ENCODE measurements at places on chromosomes 16 and 17. TPM values are rescaled to one million over a fixed set of nuclear protein-coding genes. Genes with fewer than 3 reads are reported as not detected.

DNA sequence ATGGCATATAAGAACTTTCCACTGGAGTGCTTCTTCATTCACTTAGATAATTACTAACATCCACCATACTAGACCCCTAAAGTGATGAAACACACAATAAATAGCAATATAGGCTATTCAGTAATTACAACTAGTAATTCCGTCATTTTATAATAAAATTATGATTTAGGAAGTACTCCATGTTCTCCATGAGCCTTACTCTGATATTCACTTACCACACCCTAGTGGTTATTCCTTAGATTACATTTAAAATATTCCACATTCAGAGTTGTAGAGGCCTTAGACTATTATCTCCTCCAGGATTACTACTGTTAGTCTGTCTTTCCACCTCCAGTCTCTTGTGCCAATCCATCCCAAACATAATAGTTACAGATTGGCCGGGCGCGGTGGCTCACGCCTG is 62.4 kb downstream of the STH start:
- DNase-seq: no peak

GRCh38 chr16:85042606-85043005 is 15.0 kb downstream of the KIAA0513 start:
- DNase-seq: no peak

GRCh38 chr16:74558873-74559272 is 48.0 kb downstream of the GLG1 start:
- DNase-seq: no peak

DNA sequence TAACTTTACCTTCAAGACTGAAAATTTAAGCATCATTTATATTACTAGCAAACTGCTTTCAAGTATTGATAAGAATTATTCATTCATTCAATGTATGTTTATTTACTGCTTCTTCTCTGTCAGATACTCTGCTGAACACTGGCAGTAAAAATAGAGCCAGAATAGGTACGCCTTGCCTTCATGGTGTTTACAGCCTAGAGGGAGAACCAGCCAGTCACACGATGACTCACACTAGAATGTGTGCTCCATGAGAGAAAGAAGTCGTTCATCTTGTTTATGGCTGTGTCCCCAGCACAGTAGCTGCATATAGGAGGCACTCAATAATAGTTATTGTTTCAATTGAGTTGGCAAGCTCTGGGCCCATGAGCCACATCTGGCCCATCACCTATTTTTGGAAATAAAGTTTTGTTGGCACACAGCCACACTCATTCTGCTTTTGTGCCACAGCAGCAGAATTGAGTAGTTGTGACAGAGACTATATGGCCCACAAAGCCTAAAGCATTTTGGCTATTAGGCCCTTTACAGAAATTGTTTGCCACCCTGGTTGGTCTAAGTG is 84.2 kb downstream of the TMC6 start:
- DNase-seq: no peak

DNA sequence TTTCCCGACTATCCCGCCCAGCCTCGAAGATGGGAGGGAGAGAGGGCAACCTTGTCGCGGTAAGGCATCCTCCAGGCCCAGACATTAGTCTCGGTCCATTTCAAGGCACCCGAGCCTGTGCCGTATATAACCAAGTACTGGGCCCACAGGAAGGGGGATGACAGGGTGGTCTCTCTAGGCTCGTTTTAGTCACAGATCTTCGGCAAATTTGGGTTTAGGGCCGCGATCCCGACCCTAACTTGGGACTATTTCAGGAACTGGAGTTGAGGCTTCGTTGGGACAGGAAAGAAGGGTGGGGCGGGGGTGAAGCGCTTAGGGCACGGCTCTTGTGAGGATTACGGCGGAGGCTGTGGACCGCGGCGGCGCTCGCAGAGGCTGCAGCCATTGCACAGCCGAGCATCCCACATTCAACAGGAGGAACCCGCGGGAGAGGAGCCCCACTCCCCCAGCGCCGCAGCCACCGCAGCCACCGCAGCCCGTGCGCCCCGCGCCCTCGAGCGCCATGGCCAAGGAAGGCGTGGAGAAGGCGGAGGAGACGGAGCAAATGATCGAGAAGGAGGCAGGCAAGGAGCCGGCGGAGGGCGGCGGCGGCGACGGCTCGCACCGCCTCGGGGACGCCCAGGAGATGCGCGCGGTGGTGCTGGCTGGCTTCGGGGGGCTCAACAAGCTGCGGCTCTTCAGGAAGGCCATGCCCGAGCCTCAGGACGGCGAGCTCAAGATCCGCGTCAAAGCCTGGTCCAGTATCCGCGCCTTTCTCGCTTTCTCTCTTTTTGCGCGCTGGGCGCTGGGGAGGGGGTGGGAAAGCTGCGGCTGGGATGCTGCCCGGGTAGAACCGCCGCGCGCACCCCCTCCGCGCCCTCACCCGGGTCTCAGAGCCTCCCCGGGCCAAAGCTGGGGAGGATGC is at the start of gene VAT1L:
VAT1L (plus strand) TSS at position 384 of the 904 bp plus-strand sequence; CDS start at position 503, 119 bp downstream.
- DNase-seq: no peak

DNA sequence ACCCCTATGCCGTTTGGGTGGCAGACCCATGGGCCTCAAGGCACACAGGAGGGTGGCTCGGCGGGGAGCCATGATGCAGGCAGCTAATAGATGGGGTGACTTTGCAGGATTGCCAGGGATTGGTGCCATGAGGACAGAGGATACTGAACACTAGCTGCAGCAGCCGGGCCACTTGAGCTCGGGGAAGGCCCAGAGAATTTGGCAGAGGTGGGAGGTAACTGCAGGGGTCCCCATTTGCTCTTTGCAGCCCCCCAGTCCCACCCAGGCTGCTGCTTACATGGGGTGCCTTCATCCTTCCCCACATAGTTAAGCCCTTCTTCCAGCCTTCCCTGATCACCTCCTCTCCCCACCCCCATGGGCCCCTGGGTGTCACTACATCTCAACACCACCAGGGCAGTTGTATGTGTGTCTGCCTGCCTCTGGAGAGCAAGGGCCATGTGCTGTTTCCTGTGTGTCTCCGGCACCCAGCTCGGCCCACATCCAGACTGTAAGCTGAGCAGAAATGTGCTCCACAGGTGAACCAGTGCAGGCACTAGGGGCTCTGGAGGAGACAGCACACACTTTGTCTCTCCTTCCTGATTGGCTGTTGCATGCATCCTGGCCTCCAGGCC is 52.0 kb downstream of the SREBF1 start:
- DNase-seq: no peak

GRCh38 chr17:8885967-8886684 is 18.7 kb upstream of the PIK3R6 start:
- no peak for DNase-seq

DNA sequence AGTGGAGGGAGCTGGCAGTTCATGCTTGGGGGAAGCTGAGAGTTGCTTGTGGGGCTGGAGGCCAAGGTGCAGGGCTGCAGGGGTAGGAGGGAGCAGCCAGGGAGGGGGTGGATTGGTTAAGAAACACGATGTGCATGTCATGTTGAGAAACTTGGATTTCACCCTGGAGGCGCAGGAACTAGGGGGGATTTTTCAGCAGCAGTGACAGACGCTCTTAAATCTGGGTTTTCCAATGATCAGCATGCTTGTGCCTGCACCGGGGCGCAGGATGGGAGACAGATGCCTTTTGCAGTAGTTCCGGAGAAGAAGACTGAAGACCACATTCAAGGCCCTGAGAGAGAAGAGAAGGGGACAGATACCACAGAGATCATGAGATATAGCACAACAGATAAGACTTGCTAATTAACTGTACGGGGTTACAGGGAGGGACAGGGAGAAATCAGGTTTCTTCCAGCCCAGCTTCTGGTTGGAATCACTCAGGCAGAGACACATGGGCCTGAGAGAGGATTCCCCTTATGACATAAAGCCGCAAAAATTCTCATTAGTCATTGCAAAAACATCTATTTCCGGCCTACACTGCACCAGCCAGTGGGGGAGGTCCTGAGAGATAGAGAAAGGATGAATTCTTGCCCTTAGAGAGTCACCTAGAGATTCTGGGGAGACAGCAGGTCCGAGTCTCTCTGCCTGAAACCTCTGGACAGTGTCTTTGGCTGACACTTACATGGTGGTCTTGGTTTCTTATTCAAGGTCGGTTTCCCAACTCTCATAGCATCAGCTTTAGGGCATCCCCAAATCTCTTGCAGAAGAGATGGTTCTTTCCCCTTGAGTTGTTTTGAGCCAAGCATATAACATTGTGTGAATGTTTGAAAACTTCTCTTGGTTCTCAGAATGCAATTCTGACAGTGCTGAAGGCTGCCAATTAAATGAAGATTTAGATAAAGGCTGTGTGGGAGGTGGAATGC is 27.1 kb downstream of the CDH13 start:
- no peak for DNase-seq

- no peak for DNase-seq
These were observed 18.4 kb downstream of the LDHD start for GRCh38 chr16:75097941-75098901.

DNA sequence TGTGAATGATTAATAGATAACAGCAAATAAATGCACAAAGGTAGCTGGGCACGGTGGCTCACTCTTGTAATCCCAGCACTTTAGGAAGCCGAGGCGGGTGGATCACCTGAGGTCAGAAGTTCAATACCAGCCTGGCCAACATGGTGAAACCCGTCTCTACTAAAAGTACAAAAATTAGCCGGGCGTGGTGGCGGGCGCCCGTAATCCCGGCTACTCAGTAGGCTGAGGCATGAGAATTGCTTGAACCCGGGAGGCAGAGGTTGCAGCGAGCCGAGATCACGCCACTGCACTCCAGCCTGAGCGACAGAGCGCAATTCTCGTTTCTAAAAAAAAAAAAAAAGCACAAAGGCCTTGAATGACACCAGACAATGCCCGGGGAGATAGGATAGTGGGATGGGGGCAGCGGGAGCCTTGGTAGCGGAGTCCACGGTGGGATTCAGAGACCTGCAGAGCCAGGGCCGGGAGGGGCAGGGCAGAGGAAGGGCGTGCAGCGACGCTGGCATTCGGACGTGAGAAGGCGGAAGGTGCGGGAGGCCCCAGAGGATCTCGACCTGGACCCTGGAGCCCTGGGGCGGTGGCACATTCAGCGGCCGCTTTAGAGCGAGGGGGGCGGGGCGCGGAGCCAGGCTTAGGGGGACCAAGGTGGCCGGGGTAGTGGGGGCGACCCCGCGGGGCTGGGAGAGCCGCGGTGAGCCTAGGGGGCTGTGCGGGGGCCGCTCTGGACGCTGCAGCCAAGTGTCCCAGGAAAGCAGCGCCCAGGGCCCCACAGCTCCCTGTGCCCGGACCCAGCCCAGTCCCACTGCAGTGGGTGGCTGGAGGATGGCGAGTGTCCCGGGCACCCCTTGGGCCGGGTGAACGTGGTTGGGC is 999 bp upstream of the FLYWCH2 start:
- DNase-seq: no peak

- no peak for DNase-seq
These were observed 9.7 kb downstream of the KAT7 start for GRCh38 chr17:49798182-49798581.

GRCh38 chr16:22206842-22207714 is 1.0 kb downstream of the EEF2K start:
- no peak for DNase-seq

DNA sequence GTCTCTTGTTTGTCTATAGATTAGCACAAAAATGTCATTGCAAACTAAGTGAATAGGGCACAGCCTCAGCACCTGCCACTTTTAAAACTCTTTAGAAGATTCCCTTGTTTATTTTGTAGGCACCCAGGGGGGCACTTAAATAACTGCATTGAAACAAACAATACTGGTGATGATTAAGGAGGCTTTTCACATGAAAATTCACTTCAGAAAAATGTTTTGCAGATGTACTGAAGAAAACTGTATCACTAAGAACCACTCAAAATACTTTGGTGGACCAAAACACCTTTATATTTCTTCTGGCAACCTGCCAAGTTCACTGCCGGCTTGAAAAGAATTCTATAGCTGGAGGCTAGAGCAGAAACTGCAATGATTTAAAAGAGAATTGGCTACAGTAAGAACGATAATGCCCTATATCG is 281.5 kb downstream of the TOX3 start:
- DNase-seq: no peak

DNA sequence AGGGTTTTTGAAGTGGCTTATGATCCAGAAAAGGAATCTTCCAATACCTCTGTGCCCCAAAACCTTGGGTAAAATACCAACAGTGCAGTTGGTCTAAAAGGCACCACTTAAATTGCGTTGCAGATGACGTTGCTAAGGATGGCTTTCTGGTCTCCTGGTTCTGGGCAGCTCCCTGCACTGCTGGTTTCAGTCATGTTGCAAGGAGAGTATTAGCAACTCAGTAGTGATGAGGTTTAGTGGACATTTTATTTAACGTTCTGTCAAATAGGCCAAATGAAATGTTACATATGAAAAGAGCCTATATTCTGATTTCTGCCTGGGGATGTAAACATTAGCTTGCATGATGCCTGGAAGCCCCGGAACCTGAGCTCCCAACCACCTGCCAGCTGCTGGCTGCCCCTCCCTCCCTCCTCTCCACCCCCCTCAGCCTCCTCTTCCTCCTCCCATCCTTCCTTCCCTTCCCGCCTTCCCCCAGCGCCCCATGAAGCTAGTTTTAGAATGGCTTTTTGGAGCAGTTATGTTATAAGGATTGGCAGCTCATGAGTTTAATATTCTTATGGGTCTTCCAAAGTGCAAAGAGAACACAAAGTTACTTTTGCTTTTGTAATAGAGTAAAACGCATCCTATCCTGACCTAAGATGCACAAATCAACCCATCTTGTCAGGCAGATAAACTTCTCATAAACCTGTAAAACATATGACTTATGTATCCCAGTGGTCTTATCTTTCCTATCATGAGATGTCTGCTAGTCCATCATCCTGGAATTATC is 20.7 kb downstream of the CD7 start:
- DNase-seq: no peak

DNA sequence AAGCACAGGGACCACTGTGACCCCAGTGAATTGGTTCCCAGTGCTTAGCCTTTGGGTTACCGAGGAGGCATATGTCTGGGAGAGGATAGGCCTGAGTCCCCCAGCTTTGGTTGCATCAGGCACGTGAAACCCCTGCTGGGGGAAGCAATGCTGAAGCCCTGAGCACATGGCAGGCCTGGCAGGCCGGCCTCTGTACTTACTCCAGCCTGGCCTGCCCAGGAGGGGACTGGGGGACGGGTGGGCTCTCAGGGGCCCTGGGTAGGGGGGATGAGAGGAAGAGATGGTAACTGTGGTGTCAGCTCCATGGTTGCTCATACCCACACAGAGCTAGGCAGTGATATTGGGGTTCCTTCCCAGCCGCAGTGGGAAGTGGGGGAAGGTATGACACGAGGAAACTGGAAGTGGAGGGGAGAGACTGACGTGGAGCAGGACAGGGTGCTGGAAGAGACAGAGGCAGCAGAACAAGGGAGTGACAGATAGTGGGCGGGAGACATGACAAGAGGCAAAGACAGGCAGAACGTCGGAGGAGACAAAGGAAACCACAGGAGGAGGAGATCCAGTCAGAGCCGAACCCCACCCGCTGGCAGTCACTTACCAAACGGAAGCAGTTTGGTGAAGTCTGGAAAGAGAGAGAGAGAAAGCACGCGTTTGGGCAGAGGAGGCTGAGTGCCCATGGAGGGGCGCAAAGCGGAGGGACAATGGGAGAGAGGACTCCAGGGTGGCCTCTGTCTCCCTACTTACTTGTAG is 9.1 kb downstream of the TMEM208 start:
- no peak for DNase-seq

Gene RTN4RL1
- 3.7 TPM for total RNA-seq

Gene HSD3B7
- total RNA-seq: 14.5 TPM

Gene KRT33A
- total RNA-seq: 1.5 TPM

Gene TLK2
- total RNA-seq: 40.3 TPM

Gene ICAM2
- 55.7 TPM for total RNA-seq

Gene GJD3
- 12.0 TPM for total RNA-seq

Gene SLC12A3
- not detected for total RNA-seq

Gene TPSG1
- total RNA-seq: not detected

Gene PGAP3
- 17.7 TPM for total RNA-seq

Gene CRISPLD2
- total RNA-seq: 320 TPM

Gene FSCN2
- total RNA-seq: 6.6 TPM

Measured in vagina (tissue), 2 donors.